ENCODE measurements at places on chromosomes 12 and 14.

DNA sequence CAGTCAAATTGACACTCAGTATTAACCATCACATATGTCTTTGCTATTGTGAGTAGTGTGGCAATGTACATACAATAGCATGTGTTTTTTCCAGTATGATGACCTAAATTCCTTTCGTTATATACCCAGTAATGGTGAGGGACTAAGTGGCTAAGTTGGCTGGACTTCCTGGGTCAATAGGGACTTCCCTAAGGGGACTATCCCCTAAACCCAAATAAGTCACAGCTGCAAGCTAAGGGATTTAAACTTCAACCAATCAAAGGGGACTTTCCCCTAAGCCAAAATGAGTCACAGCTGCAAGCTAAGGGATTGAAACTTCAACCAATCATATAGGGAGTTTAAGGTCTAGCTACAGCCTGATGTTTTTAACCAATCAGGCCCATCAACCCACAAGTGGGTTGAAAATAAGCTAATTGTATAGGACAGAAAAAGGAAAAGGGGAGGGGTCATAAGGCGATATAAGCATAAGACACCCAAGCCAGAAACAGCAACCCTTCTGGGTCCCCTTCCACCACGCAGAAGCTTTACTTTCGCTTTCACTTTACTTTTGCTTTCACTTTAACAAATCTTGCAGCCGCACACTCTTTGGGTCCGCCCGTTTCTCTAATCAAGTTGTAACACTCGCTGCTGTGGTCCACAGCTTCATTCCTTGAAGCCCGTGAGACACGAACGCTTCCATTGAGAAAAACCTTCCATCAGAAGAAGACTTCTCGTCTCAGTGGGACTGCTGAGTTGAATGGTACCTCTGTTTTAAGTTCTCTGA, 404.4 kb downstream of the FLRT2 start:
- peak; percentile 18 for DNase-seq

- DNase-seq, result no peak
Measured at GRCh38 chr12:116101991-116102390, 175.5 kb downstream of the MED13L start.

DNA sequence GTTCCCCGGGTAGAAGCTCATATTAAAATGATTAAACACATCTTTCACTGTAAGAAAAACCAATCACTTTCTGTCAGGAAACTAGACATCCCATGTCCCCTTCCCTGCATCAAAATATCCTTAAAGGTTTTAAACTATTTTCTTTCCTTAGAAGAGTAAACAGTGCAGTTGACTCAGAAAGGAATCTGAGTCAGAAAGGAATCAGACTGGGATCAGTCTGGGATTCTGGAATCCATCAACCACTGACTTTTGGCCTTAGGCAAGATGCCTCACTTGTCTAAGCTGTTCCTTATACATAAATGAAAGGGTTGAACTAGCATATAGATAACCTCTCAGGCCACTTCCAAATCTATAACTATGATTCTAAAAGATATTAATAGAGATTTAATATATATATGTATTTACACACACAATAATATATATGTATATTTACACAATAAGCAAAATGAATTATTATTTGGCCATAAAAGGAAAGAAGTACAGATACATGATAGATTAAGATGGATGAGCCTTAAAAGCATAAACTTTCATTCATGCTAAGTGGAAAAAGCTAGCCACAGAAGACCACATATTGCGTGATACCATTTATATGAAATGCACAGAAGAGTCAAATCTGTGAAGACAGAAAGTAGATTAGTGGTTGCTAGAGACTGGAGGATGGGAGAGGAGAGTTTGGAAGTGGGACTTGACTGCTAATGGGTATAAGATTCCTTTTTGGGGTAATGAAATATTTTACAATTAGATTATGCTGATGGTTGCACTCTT, 114.4 kb downstream of the SLC38A1 start:
- peak; percentile 86 for DNase-seq

GRCh38 chr12:104670439-104671408, 214.0 kb downstream of the CHST11 start:
- no peak for DNase-seq

GRCh38 chr14:60656686-60657455, 7.6 kb upstream of the SIX1 start:
- peak; percentile 70 for DNase-seq

DNA sequence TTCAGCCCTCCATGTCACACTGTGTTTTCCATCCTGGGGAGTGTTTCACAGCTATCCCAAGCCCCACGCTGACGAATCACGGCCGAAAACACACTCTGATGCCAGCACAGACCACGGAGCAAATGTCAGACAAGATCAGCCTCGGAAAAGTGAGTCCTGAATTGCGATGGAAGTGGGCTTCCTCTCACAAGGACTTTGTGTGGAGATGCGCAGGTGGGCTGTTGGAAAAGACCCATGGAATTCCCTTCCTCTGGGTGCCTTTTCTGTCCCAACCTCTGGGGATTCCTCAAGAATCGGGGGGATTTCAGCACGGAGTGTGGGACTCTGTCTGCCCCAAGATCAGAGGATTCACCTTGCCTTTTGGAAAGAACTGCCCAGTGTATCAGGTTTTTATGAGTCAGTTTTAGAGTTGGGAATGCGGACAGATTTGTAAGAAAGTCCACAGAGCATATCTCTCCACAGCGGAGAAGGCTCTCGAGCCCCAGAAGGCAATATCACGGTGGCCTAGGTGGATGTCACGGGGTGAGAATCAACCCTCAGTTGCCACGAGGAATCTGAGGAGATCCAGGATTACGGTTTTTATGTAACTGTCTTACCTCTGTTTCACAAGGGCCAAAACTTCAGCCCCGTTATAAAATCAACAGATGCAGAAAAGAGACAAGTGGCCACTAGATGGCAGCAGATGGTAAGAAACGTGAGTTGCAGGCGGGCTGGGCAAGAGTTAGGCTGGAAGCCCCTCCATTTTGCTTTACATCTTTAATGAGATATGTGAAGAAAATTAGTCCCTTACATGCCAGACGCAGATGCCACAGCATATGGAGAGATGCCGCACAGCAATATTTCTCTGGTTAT, 201.9 kb downstream of the DAD1 start:
- peak; percentile 73 for DNase-seq

DNA sequence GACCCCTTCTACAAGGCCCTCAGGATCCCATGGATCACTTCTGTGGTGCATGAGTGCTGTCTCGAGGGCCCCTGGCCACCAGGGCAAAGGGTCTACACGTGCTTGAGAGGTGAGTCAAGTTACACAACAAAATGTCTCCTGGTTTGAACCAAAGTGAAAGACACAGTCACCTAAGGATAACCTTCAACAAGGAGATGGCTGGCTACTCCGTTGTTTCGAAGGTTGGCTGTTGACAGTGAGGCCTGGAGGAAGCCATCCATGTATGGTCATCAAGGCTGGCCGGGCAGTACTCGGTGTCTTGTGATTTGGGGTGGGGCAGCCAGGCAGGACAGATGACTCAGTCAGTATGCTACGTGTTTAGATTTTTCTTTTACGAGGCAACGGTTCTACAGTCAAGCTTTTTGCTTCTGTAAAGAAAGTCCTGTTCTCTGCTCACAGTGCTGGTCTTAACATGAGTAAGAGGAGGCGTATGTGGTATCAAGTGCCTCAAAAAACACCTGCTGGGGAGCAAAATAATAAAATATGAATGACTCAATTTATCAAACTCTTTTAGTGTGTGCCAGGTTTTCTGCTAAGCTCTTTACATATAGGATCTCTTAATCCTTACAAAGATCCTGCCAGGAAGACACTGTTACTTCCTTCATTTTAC, 18.0 kb upstream of the NT5DC3 start:
- peak; percentile 98 for DNase-seq

GRCh38 chr14:33747749-33748148, 203.1 kb downstream of the EGLN3 start:
- no peak for DNase-seq

DNA sequence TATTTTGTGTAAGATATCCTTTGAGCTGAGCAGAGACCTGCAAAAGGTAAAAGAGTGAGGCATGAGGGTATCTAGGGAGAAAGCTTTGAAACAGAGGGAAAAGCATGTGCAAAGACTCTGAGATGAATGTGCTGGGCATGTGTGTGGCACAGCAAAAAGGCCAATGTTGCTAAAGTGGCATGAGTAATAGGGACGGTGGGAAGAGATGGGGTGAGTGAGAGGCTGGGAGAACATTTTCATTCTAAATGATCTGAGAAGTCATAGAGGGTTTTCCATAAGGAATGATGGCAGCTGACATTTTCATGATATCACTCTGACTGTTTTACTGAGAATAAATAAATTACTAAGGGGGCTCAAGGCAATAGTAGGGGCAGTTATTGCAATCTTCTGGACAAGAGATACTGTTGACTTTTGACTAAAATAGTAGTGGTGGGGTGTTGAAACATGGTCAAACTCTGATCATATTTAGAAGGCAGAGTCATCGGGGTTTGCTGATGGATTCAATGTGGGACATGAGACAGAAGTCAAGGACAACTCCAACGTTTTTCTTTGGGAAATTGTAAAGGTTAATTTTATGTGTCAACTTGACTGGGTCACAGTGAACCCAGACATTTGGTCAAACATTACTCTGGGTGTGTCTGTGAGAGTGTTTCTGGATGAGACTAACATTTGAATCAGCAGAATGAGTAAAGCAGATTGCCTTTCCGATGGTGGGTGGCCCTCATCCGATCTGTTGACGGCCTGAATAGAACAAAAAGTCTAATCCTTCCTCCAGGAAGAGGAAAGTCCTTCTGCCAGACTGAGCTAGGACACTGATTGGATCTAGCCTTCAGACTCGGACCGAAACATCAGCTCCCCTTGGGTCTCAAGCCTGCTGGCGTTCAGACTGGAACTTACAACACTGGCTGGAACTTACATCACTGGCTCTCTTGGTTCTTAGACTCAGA, 193.9 kb upstream of the PLXNC1 start:
- peak; percentile 68 for DNase-seq

GRCh38 chr12:60535363-60535762, 939.5 kb downstream of the SLC16A7 start:
- no peak for DNase-seq

- no peak for DNase-seq
Measured at GRCh38 chr12:98873776-98874175, 228.7 kb downstream of the APAF1 start.

- peak; percentile 67 for DNase-seq
Measured at GRCh38 chr12:84136862-84137367, 775.7 kb downstream of the SLC6A15 start.

GRCh38 chr12:132543298-132544079, 53.5 kb downstream of the FBRSL1 start:
- no peak for DNase-seq

- DNase-seq, result peak; percentile 93
Measured at GRCh38 chr14:73752297-73752992, 38.3 kb upstream of the PNMA1 start.

DNA sequence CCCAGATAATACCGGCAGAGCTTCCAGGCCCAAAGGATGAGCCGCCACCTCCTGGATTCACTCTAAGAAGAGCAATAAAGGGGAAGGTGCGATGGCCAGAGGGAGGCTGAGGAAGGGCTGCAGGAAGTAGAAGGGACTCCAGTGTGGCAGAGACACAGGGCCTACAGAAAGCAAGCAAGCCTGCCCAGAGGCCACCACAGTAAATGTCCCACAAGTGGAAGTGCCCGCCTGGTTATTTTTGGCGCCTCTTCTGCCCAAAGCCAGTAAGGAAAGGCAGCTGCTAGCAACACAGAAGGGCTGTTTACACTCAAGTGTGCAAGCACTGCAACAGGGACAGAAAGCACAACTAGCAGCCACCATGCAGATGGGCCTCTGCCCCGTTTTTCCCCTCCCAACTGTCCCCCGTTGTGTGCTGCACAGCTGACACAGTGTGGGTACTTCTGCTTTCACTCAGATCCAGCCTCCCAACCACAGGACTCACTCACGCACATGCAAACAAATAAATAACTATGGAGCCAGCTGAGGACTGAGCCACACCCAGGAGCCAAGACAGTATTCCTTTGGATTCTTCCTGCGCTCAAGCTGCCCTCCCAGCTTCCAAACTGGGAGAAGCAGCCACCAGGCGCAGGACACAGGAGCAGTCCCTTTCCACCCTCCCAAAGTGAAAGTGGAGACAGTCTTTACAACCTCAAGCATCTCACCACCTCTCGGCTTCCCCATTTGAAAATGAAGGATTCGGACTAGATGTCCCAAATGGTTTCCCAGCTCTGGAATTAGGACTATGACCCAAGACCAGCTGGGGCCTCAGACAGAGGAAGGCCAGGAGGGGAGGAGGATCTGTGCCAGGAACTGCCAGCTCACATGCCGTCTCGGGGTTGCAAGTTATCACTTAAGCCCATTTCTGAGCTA, 40.0 kb upstream of the PNMA1 start:
- peak; percentile 56 for DNase-seq

GRCh38 chr14:22088614-22089342, 415.2 kb upstream of the OR4E1 start:
- no peak for DNase-seq

- DNase-seq, result peak; percentile 72
Measured at GRCh38 chr12:114729731-114730130, 45.8 kb upstream of the TBX3 start.

GRCh38 chr12:32870716-32871115, 25.9 kb downstream of the PKP2 start:
- DNase-seq, result no peak

DNA sequence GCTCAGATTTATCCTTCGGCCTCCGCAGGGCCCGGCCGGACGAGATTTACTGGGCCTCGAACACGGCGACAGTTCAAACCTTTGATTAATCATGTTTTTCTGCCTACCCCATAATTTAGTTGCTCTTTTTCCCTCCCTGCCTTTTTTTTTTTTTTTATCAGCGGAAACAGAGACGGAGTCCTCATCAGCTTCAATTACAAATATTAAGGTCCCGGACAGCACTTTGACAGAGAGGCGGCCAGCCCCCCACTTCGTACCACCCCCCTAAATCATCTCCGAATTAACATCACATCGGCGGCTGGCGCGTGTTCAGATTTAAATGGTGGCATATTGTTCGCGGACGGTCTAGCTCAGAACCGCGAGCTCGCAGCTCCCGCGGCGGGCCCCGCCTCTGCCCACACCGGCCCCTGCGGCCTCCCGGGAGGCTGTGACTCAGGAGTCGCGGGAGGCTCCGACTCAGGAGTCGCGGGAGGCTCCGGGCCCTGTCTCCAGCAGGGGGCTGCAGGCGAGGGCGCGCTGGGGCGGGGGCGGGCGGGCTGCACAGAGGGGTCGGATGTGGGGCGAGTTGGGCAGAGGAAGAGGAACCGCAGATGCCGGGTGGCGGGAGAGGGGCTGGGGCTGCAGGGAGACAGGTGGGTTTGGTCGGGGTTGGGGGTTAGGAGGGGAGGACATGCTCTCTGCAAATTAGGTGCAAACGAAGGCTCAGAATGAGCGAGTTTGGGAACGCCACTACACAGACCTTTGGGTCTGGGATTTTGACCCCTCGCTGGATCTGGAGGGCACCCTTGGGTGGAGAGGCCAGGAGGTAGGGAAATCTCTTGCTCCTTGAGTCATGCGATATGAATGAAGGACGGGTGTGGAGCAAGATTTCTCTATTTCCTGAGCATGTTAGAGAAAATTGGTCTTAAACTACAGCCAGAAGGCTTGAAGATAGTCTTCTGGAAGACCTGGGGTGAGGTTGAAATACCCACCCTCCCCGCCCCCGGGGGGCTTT, 19.6 kb upstream of the ATP5MC2 start:
- DNase-seq, result peak; percentile 72

GRCh38 chr12:47941871-47942613, 21.4 kb upstream of the TMEM106C start:
- no peak for DNase-seq
